ENCODE measurements at places on chromosomes 7 and 10.

GRCh38 chr10:21602313-21602712 is 68.3 kb downstream of the MLLT10 start:
- DNase-seq, result no peak
- no peak overlapping the region for H3K4me3 ChIP-seq
- peaks cover 37% of the 10 kb centered on the region for H3K4me1 ChIP-seq

GRCh38 chr7:28041508-28042314 is 138.9 kb downstream of the JAZF1 start:
- H3K27ac ChIP-seq, result no peak overlapping the region
- no peak for DNase-seq

GRCh38 chr7:148584154-148584827 is 6.3 kb upstream of the C7orf33 start:
- H3K4me1 ChIP-seq, result no peaks in the 10 kb centered on the region
- H3K36me3 ChIP-seq, result no peaks in the 10 kb centered on the region
- no peak for DNase-seq
- H3K27ac ChIP-seq, result no peak overlapping the region

GRCh38 chr7:101121991-101122932 is 4.6 kb upstream of the SERPINE1 start:
- DNase-seq, result no peak
- peak overlapping the region; percentile 23 for H3K27ac ChIP-seq
- H3K4me1 ChIP-seq, result peaks cover 38% of the 10 kb centered on the region
- H3K27me3 ChIP-seq, result peaks cover 91% of the 10 kb centered on the region

- H3K4me3 ChIP-seq, result no peak overlapping the region
- no peak overlapping the region for H3K27ac ChIP-seq
- peaks cover 19% of the 10 kb centered on the region for H3K27me3 ChIP-seq
- H3K4me1 ChIP-seq, result no peaks in the 10 kb centered on the region
Observed at GRCh38 chr10:85531706-85532105, 834.9 kb downstream of the GRID1 start.

DNA sequence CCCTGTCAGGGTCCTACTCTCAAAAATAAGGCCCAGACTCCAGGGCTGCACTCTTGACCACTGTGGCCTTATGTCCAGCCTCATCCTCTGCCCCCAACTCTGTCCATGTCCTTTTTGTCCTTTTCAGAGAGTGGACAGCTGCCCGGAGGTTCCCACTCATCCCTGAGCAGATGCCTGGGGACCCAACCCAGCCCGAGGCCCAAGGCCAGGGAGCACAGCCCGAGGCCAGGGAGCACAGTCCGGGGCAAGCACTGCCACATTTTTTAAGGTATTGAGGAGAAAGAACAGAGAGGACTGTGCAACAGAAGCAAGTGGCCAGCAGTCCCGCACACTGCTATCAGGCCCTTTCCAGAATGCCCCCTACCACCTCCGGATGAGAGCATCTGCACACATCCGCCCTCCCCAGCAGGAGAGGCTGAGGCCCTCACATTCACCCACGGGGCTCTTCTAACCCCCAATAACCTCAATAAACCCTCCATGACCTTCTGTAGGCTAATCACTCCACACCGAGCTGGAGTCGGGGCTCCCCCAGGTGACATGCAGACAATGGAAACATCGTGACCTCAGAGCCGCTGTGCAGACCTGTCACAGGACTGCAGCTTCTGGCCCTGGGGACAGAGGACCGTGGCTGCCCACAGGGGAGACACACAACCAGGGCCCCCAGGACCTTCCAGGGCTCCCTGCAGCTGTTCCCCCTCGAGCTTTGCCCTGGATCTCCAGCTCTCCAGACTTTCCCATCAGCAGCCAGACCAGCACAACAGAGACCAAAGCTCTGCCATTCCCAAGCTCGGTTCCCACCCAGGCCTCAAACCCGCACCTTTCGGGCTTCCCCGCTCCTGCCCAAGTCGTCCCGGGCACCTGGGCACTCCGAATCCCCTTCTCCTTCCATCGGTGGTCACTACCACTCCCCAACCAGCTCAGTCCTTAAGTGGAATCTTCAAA is 51.4 kb downstream of the CAMK2B start:
- no peak overlapping the region for H3K4me3 ChIP-seq
- DNase-seq, result no peak
- H3K27me3 ChIP-seq, result peaks cover 20% of the 10 kb centered on the region
- no peak overlapping the region for H3K27ac ChIP-seq

DNA sequence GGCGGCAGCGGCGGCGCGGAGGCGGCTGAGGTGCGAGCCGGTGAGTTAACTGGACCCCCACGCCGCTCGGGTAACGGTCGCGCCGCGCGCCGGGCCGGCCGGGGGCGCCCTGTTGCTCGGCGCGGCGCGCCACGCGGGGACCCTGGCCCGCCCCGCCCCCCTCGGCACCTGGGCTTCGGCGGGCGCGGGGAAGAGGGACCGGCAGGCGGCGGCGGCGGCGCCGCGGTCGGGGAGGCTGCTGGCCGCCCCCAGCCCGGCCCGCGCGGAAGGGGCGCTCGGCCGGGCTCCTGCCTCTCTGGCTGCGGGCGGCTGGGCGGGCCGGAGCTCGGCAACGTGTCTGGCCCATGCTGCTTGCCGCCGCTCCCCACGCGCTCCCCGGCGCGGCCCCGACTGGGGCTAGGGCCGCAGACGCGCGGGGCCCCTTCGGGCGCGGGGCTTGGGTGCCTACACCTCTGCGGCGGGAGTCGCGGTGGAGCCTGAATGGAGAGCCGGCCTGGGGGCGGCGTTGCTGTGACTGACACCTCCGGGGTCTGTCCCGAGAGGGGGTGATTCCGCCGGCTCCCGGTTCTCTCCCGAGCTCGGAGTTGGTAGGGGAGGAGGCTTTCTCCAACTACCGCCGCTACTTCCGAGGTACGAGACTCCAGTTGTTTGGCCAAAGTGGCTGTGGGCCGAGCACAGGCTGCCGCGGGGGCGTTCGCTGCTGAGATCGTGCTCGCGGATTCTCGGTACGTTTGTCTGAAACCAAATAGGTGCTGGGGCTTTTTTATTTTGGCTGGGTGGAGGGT is 494 bp downstream of the PALS2 start:
- H3K36me3 ChIP-seq, result peaks cover 13% of the 10 kb centered on the region
- peaks cover 43% of the 10 kb centered on the region for H3K4me1 ChIP-seq
- peak overlapping the region; percentile 88 for H3K4me3 ChIP-seq
- DNase-seq, result peak; percentile 23
- no peaks in the 10 kb centered on the region for H3K27me3 ChIP-seq
- H3K27ac ChIP-seq, result peak overlapping the region; percentile 77

GRCh38 chr10:59463909-59464308 is 101.6 kb upstream of the FAM13C start:
- no peak for DNase-seq
- no peaks in the 10 kb centered on the region for H3K36me3 ChIP-seq
- no peak overlapping the region for H3K27ac ChIP-seq
- no peaks in the 10 kb centered on the region for H3K27me3 ChIP-seq
- no peaks in the 10 kb centered on the region for H3K4me1 ChIP-seq

DNA sequence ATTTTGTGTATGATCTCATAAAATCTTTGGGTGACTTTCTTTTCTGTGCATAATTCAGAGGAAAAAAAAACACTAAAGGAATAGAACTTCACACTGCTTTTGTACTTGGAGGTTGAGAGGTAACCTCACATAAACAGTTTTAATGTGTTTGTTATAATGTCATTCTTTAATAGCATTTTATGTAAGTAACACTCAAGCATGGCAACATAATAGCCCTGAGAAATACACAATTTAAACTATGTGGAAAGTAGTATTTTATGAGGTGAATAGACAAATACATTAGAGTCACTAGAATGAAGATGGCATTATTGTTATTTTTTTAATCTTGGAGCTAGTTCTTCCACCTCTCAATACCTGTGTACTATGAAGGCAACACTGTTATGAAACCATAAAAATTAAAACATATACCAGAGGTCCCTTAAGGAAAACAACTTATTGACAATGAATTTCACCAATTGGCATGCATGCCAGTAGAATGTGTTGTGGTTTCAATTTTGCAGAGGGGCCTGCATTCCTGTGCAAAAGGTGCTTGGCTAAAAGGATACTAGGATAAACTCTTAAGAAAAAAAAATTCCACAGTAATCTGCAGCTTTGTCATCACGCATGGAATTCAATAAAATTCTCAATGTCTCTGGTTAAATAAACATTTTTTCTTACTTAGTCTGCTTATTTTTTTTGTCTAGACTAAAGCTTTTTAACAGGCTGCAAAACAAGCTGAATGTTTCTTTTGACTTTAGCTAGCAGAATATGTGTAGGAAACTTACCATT is 102.5 kb downstream of the CD36 start:
- no peak for DNase-seq
- H3K27ac ChIP-seq, result no peak overlapping the region
- no peak overlapping the region for H3K4me3 ChIP-seq

- no peaks in the 10 kb centered on the region for H3K4me1 ChIP-seq
- no peak overlapping the region for H3K27ac ChIP-seq
- no peaks in the 10 kb centered on the region for H3K27me3 ChIP-seq
- H3K4me3 ChIP-seq, result no peak overlapping the region
- no peak for DNase-seq
- H3K36me3 ChIP-seq, result no peaks in the 10 kb centered on the region
Observed at GRCh38 chr7:31692451-31692850, 5.4 kb downstream of the PPP1R17 start.

GRCh38 chr7:152956006-152956405 is 196.5 kb downstream of the ACTR3B start:
- no peak overlapping the region for H3K27ac ChIP-seq
- no peak for DNase-seq
- H3K27me3 ChIP-seq, result peaks cover 7% of the 10 kb centered on the region
- no peaks in the 10 kb centered on the region for H3K4me1 ChIP-seq

- DNase-seq, result no peak
- no peak overlapping the region for H3K27ac ChIP-seq
- H3K27me3 ChIP-seq, result no peaks in the 10 kb centered on the region
- no peaks in the 10 kb centered on the region for H3K4me1 ChIP-seq
- H3K36me3 ChIP-seq, result peaks cover 2% of the 10 kb centered on the region
Observed at GRCh38 chr10:59323036-59323459, 39.3 kb downstream of the FAM13C start.

DNA sequence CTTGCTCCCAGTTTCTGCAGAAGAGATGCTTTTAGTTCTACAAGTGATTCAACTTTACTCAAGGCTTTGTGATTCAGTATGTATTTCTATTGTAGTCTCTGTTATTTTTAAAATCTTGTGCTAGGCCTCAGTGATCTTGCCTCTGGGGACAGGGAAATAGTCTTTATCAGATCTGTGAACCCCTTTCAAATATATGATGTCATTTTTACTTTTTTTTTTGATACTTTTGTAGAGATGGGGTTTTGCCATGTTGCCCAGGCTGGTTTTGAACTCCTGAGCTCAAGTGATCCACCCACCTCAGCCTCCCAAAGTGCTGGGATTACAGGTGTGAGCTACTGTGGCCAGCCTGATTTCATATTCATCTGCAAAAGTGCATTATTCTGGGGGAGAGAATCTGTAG is 3.4 kb downstream of the SNX10 start:
- H3K36me3 ChIP-seq, result peaks cover 11% of the 10 kb centered on the region
- no peaks in the 10 kb centered on the region for H3K27me3 ChIP-seq
- H3K27ac ChIP-seq, result peak overlapping the region; percentile 97
- no peak for DNase-seq

DNA sequence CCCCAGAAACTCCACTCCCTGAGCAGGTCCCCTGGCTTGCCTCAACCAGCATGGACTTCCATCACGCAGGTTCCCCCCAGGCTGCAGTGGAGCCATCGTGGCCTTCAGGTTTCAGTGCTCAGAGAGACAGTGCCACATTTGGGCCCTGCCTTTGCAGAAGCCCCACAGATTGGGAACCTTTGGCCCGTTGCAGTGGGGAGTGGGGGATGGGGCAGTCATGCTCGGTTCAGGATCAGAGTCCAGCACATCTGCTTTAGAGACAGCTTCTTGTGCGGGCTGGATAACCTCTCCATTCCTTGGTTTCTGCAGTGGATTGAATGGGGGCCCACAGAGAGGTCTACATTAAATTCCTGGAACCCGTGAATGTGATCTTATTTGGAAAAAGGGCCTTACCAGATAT is 183.9 kb downstream of the EBF3 start:
- no peak overlapping the region for H3K27ac ChIP-seq
- H3K4me1 ChIP-seq, result no peaks in the 10 kb centered on the region
- no peak overlapping the region for H3K4me3 ChIP-seq
- no peak for DNase-seq

DNA sequence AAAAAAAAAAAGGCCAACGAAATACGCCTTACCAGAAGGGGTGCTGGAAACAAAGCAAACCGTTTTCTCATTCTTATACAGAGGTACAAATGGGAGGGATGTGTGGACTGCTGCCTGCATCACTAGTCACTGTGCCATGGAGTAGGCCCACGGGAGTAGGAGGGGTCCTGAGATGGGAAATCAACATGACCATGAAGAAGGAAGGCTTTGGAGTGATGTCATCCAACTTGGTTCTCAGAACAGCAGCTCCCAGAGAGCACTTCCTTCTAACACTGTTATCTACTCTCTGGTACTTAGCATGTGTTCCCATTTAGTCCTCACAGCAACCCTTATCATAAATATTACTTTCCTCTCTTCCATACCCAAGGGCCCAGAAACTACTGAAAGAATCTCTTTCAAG is 60.0 kb upstream of the LRGUK start:
- no peak overlapping the region for H3K27ac ChIP-seq
- no peak overlapping the region for H3K4me3 ChIP-seq
- no peak for DNase-seq
- H3K27me3 ChIP-seq, result no peaks in the 10 kb centered on the region
- no peaks in the 10 kb centered on the region for H3K4me1 ChIP-seq

- DNase-seq, result no peak
- no peaks in the 10 kb centered on the region for H3K4me1 ChIP-seq
- H3K36me3 ChIP-seq, result no peaks in the 10 kb centered on the region
- H3K27ac ChIP-seq, result no peak overlapping the region
- no peak overlapping the region for H3K4me3 ChIP-seq
- H3K27me3 ChIP-seq, result peaks cover 9% of the 10 kb centered on the region
Observed at GRCh38 chr7:17671956-17672355, 268.3 kb downstream of the SNX13 start.

GRCh38 chr10:79502561-79503309 is 9.6 kb upstream of the EIF5AL1 start:
- no peak overlapping the region for H3K4me3 ChIP-seq
- H3K4me1 ChIP-seq, result no peaks in the 10 kb centered on the region
- no peak for DNase-seq
- H3K27me3 ChIP-seq, result peaks cover 36% of the 10 kb centered on the region
- H3K27ac ChIP-seq, result no peak overlapping the region

- no peaks in the 10 kb centered on the region for H3K36me3 ChIP-seq
- H3K4me3 ChIP-seq, result no peak overlapping the region
- H3K4me1 ChIP-seq, result no peaks in the 10 kb centered on the region
- peaks cover 20% of the 10 kb centered on the region for H3K27me3 ChIP-seq
- DNase-seq, result no peak
- H3K27ac ChIP-seq, result no peak overlapping the region
Observed at GRCh38 chr7:95342642-95343307, 18.4 kb upstream of the PON1 start.

Measured in central memory CD8-positive, alpha-beta T cell (primary cell).